ENCODE measurements at places on chromosomes 2 and 18.
A peak's percentile ranks its signal among the peaks of the same experiment; 100 is the strongest.

- no peak for DNase-seq
These were observed 3.7 kb downstream of the NEURL3 start for GRCh38 chr2:96501471-96501874.

DNA sequence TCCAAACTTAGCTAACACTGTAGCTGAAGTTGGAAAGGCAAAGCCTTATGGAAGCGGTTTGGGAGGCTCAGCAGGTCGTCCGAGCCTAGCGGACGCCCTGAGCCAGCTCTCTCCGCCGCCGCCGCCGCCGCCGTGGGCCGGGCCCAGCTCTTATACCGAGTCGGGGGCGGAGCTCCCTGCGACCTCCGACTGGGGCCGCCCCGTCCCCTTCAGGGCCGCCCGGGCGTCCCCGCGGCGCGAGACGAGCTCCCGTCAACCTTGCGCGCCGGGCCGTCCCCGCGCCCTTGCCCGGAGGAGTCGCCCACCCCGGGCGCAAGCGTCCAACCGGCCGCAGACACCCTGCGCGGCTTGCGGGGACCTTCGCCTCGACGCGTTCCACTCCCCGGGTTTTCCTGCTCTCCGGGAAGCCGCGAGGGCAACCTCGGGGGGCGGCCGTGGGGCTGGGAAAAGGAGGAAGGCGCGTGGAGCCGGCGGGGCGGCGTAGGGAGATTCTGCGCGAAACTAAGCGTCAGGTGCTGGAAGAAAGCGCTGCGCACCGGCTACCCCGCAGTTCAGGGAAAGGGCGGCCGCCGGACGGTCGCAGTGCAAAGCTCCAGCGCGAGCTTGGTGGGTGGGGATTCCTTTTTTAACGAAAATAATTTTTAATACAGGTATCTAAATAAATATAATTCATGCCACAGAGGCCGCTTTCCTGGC lies at the start of gene SLC40A1:
SLC40A1 (minus strand) TSS at position 129 of the 696 bp plus-strand sequence. CDS start 326 bp downstream, outside the sequence.
- no peak for DNase-seq

- no peak for DNase-seq
These were observed 20.0 kb upstream of the SGPP2 start for GRCh38 chr2:222404151-222404905.

DNA sequence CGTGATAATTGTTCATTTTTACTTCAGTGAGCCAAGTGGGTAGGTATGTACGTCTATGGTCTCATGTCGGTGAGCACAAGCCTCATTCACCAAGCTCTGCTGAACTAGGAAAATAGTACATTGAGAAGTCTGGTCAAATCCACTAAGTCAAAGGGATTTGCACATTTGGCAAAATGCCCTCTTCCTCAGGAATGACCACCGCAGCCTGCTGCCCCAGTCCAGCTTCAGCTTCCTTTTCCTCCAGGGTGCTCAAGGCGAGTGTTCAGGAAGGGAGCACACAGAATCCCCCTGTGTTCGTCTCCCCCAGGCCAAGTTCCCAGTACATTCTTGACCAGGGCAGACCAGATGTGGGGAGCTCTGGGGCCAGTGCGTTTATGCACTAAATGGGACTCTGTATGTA lies 23.0 kb downstream of the TCF7L1 start:
- no peak for DNase-seq

GRCh38 chr2:67833632-67834031 lies 229.2 kb downstream of the C1D start:
- DNase-seq: no peak

DNA sequence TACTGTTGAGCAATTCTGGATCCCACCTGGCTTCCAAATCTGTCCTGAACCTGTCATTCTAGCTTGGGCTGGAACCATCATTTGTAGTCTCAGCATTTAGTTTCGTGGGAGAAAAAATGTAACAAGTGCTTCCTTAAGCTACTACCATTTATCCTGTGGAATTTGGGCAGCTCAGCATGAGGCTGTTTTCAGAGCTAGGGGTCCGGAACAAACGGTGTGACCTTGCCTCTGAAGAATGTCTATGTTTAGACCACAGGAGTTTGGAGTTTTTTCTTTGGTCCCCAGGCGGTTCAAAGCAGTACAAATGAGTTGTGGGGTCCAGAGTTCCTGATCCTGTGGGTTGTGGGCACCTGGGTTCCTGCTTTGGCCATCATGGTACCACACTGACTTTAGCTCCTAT lies 59.1 kb upstream of the TMEM178A start:
- DNase-seq: no peak

GRCh38 chr18:51054764-51055163 lies 24.8 kb downstream of the SMAD4 start:
- DNase-seq: no peak

DNA sequence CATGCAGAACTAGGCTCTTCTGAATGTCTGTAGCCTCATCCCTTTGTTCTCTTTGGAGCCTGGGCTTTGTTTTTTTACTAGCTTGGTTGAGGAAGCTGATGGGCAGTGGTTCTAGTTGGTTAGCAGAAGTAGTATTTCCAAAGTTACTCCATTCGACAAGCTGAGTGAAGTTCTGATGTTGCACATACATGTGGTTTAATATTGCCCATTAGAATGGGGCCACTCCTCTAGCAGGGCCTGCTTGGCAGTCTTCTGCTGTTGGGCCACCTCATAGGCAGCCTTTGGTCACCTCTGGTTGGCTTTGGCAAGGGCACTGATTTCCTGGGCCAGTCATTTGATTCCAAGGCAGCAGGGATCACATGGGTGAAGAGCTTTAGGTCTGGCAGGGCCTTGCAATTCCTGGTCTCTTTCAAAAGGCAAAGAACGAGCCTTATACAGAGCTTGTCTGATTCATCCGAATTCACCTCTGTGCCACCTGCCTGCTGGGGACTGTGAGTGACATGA lies 2.5 kb downstream of the RPIA start:
- no peak for DNase-seq

DNA sequence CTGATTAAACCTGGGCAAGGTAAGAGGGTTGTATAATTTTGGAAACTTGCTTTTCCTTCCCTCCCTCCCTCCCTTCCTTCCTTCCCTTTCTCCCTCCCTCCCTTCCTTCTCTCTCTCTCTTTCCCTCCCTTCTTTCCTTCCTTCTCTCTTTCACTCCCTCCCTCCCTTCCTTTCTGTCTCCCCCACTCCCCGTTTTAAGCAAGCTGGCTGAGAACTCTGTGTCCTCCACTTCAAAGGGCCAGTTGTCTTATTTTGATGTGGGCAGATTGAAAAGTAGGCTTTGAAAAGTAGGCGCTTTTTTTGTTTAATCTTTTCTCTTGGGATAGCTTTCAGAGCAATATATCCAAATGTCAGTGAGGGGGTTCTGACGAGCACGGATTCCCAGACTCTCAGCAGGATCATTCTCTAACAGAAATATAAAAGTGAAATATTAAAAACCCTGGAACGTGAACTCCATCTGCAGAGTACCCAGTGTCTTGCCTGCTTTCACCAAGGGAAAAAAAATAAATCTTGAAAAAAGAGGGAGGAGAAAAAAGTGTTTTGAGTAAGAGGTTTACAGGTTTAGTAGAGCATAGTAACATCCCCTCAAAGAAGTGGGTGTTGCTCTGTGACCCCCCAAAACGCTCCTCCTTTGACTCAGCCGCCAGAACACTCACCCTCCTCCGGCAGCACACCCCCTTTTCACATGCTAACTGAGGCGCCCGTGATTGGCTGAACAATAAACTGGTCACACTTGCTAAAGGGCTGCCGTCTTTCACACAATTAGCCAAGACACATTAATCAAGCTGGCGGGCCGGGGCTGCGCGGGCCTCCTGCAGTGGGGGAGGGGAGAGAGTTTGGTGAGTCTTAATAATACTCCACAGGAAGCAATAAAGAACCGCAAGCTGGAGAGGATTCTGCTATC lies 52.2 kb downstream of the CDK15 start:
- DNase-seq: no peak

- DNase-seq: no peak
These were observed 18.5 kb upstream of the IGFBP5 start for GRCh38 chr2:216713691-216714336.

DNA sequence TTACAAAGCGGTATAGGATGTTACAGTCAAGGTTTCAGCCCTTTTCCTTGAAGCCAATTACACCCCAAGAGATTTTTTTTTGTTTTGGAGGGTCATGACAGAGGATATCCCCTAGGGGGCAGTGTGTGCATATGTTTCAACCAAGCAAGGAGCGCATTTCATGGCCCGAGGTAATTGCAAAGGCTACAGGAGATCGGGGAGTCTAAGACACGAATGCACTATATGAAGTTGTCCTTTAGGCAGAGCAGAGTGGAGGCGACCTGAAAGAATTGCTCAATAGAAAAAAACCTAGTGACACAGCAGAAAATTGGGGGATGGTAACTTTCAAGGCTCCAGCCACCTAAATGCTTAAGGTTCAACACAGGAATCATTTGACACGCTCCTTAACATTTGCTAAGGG lies 219.8 kb upstream of the PARD3B start:
- peak; percentile 12 for DNase-seq

DNA sequence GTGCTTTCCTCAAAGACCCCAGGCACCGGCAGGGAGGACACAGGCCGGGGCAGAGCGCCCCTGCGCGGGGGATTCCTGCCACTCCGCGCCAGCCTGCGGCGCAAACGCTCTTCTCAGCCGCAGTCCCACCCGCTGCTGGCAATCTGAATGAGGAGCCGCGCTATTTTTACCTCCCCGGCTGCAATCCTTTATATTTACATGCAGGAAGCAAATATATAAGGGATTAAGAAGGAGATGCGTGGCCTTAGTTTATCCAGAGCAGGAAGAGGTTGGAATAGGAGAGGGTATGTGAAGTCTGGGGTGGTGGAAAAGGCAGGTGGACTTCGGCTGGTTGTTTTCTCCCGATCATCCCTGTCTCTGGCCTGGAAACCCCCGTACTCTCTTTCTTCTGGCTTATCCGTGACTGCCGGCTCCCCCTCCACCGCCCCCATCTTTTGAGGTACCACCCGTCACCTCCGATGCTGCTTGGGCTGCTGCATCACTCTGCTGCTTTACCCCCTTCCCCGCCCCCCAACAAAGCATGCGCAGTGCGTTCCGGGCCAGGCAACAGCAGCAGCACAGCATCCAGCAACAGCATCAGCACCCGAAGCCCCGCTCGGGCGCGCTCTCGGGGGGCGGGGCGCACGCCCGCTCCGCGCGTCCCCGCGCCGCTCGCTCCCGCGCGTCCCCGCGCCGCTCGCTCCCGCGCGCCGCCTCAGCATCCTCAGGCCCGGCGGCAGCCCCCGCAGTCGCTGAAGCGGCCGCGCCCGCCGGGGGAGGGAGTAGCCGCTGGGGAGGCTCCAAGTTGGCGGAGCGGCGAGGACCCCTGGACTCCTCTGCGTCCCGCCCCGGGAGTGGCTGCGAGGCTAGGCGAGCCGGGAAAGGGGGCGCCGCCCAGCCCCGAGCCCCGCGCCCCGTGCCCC lies at the start of gene ADAM23:
ADAM23 (plus strand) TSS at position 700 of the 902 bp plus-strand sequence. CDS start 335 bp downstream, outside the sequence.
- DNase-seq: peak; percentile 37

- DNase-seq: no peak
These were observed 76.3 kb upstream of the DAPL1 start for GRCh38 chr2:158718851-158719250.

DNA sequence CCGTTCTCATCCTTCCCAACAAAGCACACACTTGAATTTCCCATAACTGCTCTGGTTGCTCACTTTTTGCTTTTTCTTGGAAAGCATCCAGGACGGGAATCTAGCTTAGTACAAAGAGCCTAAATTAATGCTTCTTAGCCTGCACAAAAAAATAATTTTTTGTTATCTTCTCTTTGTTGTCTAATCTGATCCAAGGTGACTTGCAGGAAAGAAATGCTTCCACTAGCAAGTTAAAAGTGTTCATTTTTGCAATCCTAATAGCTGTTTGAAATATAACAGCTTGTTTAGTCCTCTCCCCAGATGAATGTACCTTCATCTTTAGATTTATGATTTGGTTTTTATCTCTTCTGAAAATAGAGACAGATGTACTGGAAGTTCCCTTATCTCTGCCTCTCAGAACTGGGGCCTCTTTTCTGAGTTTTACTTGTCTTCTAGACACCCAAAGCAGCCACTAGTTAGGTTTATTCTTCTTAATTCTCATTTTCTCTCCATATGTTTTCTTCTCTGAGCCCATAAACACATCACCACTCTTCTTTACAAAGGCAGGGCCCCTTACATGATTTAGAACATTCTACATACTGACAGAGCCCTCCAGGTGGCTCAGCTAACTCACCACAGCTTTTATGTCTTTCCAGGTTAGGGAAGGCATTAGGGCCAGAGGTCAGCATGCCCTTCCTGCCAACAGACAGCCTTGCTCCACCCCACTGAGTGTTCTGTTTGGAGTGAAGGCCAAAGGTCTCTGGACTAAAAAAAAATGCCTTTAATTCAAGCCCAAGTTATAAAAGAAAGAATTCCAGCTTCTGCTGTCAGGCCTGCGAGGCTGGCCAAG lies 74.7 kb upstream of the MAP4K3 start:
- no peak for DNase-seq

DNA sequence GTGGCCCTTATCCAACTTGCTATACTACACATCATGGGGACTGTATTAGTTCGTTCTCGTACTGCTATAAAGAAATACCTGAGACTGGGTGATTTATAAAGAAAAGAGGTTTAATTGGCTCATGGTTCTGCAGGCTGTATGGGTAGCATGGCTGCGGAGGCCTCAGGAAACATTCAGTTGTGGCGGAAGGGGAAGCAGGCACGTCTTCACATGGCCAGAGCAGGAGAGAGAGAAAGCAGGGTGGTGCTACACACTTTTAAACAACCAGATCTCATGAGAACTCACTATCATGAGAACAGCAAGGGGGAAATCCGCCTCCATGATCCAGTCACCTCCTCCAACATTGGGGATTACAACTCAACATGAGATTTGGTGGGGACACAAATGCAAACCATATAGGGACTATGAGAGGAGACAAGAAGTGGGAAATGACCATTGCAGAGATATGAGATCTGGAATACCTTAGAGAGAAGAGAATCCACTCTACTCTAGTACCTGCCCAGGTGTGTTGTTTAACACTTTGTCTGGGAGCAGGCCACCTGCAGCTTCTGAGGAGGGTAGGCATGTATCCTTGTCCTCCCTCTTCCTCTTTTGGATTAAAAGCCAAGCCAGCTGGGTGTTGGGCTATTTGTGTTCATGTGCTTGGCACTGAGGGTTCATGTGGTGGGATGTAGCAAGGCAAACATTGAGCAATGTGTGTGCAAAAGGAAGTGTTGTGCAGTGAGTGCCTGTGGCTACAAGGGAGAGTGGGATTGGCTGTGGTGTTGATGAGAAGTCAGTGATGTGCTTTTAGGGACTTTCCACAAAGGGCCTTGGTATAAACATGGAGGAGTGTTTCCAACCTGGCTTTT lies 22.8 kb downstream of the TTLL4 start:
- DNase-seq: no peak

GRCh38 chr2:97796465-97797126 lies 83.2 kb downstream of the ZAP70 start:
- no peak for DNase-seq

- no peak for DNase-seq
These were observed 367.3 kb upstream of the HS6ST1 start for GRCh38 chr2:128685841-128686496.

- DNase-seq: no peak
These were observed 263.8 kb downstream of the HNMT start for GRCh38 chr2:138228101-138228500.

- DNase-seq: no peak
These were observed 38.7 kb downstream of the MSTN start for GRCh38 chr2:190023860-190024259.

DNA sequence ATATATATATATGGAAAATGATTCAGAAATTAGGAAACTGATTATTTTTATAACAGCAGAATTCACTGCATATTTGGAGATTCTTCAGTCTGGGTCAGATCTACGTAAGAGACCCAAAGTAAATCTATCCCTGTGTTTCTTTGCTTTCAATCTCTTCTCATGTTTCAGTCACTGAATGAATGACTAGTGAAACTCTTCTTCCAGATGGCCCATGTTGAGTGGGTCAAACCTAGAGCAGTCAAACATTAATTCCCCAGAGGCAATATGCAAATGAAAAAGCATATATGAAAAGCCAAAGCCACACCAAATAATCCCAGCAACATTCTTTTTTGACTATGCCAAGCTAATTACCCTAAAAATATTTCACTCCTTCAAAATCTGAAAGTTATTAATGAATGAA lies 317.3 kb downstream of the RBM43 start:
- peak; percentile 2 for DNase-seq

Measured in GM18507 (cell line).